ENCODE measurements at places on chromosomes 7 and 10. TPM values are rescaled to one million over a fixed set of nuclear protein-coding genes. Genes with fewer than 3 reads are reported as not detected.
A peak's percentile ranks its signal among the peaks of the same experiment; 100 is the strongest.

- no peak for DNase-seq
Measured at GRCh38 chr7:36852931-36853330, 128.6 kb upstream of the AOAH start.

DNA sequence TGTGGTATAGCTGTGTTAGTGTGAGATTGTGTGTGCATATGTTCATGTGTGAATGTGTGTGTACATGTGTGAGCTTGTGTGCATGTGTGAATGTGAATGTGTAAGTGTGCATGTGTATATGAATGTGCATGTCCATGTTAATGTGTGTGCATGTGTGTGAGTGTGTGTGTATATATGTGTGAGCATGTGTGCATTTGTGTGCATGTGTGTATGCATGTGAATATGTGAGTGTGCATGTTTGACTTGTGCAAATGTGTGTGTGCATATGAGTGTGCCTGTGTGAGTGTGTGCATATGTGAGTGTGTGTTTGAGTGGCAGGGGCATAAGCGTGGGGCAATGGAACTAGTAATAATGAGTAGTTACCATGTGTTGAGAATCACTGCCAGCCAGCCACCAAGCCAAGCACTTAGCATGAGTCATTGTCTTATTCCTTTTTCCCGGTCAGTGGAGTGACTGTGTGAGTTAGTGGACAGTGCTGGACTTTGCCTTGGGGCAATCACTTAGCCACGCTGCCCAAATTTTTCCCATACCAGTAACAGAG is 46.3 kb upstream of the SHH start:
- DNase-seq = no peak

STOX1 gene
- total RNA-seq = 0.24 TPM

DNA sequence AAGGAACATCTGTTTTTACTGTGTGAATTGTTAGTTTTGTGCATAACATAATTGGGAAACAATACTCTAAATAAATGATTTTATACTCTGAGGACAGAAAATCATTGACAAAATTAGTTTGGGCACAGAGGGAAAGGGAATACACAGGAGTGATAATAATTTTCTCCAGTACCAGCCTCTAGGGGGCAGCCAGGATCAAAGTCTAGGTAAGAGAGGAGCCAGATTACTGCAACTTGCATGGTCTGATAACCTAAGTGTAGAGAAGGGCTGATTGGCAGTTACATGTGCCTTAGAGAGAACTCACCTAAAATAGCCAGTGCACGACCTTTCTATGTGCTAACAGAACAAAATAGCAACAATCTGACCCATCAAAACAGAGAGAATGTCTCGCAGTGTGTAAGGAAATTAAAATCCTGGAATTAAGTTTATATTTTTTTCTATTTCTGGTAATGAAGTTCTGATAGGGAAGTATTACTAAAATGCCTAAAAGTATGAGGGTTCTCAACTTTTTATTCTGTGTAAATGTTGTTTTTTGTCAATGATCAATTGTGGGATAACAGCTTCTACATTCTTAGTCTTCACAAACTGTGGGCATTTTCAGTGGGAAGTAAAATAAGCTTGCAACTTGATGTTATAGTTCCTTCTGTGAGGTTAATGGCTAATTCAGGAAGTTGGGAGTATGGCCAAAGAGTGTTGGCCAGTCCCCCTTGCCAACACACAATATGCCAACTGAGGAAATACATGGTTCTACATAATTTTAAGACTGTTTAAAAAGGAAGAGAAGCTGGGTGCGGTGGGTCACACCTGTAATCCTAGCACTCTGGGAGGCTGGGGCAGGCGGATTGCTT is 66.4 kb downstream of the EXOC6 start:
- peak; percentile 35 for DNase-seq

- DNase-seq = peak; percentile 65
Measured at GRCh38 chr7:110977127-110977737, 113.7 kb upstream of the LRRN3 start.

SPDYE16 gene
- total RNA-seq = 3.6 TPM

NYAP1 gene
- total RNA-seq = 3.6 TPM

CRYGN gene
- not detected for total RNA-seq

TUBB8 gene
- 0.24 TPM for total RNA-seq

GRCh38 chr10:30083934-30084333 is 24.5 kb upstream of the JCAD start:
- DNase-seq = no peak

DNA sequence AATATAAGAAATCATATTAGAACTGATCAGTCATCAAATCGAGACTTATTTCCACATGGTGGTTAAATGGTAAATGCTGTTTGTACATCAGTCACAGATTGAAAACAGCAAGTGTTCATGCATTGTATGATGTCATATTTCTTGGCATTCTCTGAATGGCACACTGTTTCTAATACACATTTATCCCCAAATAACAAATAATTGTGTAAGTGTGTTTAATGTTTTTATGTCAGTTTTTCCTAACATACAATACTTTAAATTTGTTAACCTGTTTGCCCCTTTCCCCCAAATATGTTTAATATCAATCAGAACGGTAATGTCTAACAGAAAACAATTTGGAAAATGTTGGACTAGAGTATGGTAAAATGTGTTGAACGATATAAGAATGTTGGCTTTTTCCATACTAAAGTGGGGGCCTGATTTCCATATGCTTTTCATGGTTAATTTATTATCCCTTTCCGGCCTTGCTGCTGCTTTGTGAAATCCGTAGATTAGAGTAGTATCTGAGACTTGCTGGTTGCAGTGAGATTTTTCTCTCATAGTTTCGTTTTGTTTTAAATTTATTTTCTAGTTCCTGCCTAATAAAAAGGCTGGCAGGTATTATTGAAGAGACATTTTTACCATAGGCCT is 23.7 kb downstream of the RAB18 start:
- peak; percentile 11 for DNase-seq

SYT15B gene
- total RNA-seq = 8.2 TPM

DNA sequence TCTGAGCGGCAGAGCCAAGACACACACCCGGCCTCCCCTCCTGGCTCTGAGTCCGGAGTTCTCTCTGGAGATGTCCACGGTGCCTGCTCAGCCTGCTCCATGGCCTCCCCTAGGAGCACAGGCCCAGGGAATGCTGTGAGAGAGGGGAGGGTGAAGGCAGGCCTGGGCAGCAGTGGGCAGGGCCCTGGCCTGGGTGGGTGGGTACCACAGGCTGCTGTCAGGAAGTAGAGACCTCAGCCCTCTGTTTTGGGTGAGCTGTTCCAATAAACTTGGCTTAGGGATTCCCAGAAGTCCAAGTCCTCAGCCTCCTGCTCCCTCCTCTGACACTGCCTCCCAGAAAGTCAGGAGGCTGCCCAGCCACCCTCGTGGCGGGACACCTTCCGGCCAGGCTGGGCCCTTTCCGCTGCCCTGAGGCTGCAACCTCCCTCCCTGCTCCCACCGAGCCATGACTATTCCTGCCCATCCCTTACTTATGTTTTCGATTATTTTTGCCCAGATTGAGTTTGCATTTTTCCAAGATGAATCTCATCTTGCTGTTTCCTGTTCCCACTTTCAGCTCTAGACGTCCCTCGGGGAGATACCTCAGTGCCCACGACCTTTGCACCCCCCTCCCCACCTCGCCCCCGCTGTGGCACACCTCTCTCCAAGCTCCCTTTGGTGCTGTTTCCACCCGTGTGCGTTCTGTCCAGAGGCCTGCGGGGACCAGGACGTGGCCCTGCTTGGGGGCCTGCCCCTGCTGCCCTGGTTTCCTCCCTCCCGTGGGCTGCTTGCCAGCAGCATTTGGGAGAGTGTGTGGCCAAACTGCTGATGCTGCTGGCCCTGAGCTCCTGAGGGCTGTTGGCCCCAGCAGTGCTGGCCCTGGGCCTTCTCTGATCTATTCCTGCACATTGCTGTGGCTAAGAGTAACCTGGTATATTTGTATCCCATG is 5.8 kb upstream of the POLM start:
- peak; percentile 81 for DNase-seq
